Type B pancreatic cell (in vitro differentiated cells): ENCODE measurements at places on chromosomes 5 and 9.

GRCh38 chr9:77981332-77981731 is 50.3 kb downstream of the GNAQ start:
- DNase-seq: no peak

GRCh38 chr9:93613791-93614190 is 37.4 kb downstream of the PHF2 start:
- DNase-seq: no peak

DNA sequence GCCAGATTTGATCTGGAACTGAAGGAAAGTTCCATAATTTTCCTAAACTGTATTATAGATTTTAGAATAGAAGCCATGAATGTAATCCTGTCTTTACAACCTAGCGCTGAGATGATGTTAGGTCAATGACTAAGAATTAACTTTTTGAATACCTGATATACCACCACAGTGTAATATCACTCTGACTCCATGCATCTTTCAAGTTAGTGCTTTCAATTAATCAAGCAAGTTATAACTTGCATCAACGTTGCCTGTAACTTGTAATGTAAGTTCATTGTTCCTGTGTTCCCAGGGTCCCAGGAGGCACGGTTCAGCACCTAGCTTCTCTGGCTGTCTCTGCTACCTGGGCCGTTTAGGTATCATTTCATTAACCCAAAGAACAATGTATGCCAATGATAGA is 139.3 kb downstream of the CSNK1G3 start:
- no peak for DNase-seq

DNA sequence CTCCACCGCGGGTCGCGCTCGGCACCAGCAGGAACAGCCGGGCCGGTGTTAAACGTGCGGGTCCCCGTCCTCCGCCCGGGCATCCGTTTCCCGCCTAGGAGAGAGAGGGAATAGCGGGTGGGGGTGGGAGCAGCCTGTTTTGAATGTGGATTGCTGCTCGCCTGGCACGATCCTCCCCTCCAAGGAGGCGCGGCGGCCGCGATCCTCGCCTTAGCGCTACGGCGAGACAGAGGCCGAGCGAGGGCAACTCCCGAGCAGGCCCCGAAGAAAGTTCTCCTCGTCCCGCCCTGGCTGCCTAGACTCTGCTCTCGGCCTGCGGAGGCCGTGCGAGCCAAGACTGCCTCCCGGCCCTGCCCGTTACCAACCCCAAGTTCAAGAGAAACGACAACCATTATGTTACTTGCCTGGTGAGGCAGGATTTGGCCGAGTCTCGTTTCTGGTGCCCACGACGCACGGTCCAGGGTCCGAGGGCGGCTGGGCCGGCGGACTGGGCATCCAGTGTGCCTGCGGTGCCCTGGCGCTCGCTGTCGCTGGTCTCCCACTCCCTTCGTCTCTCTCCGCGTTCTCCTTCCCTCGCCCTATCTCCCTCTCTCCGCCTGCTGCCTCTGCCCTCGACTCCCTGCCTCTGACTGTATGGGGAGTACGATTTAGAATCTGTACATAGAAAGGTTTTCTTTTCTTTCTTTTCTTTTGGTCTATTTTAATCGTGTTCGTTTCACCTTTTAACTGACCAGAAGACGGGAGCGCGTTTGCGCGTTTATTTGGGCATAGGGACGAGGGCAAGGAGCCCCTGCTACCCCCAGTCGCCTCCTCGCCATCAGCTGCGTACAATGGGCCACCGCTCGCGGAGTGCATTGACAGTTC is 724 bp downstream of the NR2F1-AS1 start:
- DNase-seq: peak; percentile 76

GRCh38 chr5:34970552-34970951 is 41.2 kb downstream of the DNAJC21 start:
- no peak for DNase-seq

GRCh38 chr9:68637020-68637419 is 68.0 kb upstream of the PIP5K1B start:
- no peak for DNase-seq

DNA sequence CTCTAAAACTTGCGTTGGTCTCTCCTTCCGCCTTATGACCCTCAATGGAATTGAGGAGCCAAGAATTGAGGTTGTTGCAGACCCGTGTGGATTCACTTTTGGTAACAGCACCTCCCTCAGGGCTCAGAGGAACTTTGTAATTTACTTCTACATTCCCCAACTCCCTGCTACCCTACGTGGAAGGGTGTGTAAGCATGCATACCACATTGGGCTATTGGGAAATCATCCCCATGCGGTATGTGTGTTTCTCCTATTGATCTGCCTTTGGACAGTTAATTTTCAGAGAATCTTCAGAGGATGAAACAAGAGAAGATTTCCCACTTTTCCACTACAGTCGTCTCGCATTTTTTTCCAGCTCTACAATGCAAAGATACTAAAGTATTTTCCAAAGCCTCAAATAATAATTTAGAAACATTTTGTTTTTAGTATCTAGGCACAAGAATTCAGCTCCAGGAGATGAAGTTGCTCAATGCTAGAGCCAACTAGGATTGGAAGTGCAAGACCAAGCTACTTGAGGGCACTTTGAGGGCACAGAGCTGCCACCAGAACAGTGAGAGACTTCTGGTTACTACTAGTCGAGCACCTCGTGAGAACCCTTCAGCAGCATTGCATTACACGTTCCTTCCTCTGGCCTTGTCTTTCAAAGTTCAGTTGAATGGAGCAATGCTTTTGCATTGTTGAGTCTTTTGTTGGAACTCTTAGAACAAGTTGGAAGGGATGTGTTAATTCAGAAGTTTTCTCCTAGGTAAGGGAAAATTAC is 3.4 kb downstream of the C1QTNF3 start:
- no peak for DNase-seq

GRCh38 chr5:136034492-136034891 is 5.7 kb downstream of the TGFBI start:
- no peak for DNase-seq

GRCh38 chr9:117906763-117907162 is 202.6 kb downstream of the TLR4 start:
- DNase-seq: no peak

GRCh38 chr5:170330568-170331054 is 33.0 kb upstream of the LCP2 start:
- no peak for DNase-seq

DNA sequence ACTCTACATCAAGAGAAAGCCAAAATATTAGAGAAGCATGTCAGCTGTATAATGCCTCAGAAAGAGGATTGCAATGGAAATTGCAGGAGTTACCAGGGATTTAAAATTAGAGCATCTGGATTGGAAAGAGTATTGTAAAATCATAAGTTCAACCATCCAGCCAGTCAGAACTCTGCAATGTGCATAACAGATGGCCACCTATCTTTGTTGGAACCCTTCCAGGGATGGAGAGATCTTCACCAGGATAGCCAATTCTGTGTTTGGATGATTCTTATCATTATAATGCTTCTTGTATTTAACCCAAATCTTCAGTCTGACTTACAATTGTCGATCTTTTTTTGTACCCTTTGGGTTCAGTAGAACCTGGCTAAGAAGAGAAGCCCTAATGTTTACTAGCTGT is 164.4 kb downstream of the TLR4 start:
- DNase-seq: no peak

GRCh38 chr5:135829681-135830383 is 4.6 kb upstream of the SLC25A48 start:
- peak; percentile 86 for DNase-seq

- no peak for DNase-seq
Observed at GRCh38 chr9:121773286-121773953, 122.0 kb downstream of the DAB2IP start.

- no peak for DNase-seq
Observed at GRCh38 chr9:135743546-135744332, 41.8 kb downstream of the KCNT1 start.

- no peak for DNase-seq
Observed at GRCh38 chr9:96509848-96510247, 59.9 kb downstream of the HABP4 start.

DNA sequence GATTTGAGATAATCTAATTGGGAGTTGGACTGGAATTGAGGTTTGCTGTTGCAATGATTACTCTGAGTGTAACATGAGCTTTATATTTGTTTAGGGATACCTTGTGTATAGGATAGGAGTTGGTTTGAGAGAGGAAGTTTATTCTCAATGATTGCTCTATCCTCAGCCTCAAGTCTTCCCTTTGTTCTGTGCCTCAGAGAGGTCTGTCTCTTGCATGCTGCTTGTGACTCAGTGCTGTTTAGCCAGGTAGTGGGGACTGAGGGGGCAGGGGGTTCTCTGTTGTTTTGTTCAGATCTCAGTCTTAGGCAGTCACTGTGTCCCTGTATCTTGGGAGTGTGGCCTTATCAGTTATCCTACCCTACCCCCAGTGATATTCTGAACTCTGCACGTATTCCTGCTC is 192.1 kb downstream of the SPATA31D1 start:
- no peak for DNase-seq

DNA sequence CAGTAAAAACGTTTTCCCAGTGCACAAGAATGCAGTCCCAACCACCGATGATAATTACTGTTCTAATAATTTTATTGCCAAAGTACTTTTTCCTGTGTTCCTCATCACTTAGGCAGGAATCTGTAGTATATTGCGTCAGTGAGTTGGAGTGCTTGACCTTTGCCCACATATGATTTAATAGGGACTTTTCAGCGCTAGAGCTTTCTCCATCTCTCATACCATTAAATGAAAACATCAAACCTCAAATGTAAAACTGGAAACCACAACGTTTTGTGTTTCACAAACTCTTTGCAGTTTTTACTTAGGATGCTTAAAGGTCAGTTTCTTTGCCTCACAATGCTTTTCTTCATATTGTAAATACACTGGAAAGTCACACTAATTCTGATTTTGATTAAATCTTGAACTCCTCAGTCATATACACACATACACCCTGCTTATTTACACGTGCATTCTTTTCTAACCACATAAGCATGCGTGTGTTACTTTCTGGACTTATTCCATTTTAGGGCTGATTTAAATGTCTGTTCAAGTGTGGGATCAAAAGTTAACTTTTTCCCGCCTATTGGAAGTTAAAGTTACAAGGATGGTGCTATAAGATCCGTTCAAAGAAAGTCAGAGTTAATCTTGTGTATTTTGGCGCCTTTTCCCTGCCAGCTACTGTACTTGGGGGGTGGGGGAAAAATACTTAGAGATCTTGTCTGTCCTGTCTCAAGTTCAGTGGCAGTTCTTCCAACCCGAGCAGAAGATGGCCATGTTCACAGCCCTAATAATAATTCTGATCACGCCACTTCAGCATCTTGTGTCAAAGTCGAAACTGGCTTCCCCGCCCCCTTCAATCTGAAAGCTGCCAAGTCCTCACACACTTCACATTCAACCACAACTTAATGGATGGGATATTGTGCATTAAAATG is 6.6 kb upstream of the NFIB start:
- DNase-seq: no peak

GRCh38 chr5:6338135-6338534 is 40.2 kb downstream of the MED10 start:
- no peak for DNase-seq

DNA sequence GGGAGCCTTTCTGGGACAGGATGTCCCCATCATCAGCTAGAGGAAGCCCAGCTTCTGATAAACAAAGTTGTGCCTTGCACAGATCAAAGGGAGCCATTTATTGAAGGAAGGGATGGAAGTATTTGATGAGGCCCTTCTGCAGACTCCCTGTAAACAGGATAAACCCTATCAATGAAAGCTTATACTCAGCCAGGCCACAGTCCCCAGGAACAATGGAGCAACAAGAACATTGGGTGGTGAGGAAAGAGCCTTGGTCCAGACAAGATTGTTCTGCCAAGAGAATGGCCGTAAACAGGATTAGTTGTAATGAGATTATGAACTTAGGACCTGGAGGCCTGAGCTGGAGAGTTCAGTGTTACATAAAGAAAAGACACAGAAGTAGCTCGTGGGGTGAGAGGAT is 40.5 kb upstream of the LIFR start:
- DNase-seq: no peak

DNA sequence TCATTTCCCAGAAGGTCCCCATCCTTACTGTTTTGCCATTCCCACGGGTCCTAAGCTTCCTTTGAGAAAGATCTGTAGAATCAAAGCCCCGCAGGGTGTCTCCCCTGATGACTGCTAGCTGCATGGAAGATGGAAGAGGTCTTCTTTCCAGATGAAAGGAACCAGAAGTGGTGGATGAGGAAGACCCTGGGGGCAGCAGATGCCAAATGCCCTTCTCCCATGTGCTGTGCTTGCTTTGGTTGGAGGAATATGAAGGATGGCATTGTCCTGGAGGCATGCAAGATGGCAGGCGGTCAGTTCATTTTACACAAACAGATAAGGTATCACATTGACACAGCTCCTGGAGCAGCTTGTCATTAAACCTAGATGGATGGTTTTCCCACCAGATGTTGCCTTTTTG is 25.8 kb upstream of the CER1 start:
- DNase-seq: no peak

- no peak for DNase-seq
Observed at GRCh38 chr5:141101059-141101458, 786 bp downstream of the PCDHB3 start.
